ENCODE measurements at places on chromosomes 3 and 15.
A peak's percentile ranks its signal among the peaks of the same experiment; 100 is the strongest.

GRCh38 chr3:181739628-181740027 lies 27.9 kb downstream of the SOX2 start:
- no peak for DNase-seq

DNA sequence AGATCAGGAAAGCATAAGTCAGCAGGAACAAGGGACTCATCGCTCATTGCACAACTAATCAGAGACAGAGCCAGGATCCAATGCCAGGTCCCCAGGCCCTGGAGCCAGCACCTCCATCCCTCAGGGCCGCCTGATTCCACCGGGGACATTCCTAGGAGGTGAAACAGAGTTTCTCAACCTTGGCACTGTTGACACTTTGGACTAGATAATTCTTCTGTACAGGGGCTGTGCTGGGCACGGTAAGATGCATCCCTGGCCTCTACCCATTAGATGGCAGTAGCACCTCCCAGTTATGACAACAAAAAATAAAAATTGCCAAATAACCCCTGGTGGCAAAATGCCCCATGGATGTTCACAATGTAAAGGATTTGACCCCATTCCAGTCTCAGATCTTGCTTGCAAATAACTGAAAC lies 127.7 kb downstream of the MTHFS start:
- DNase-seq = no peak

- no peak for DNase-seq
Observed at GRCh38 chr15:77057685-77058084, 13.2 kb downstream of the TSPAN3 start.

- no peak for DNase-seq
Observed at GRCh38 chr3:158508481-158508880, 62.5 kb upstream of the MLF1 start.

- no peak for DNase-seq
Observed at GRCh38 chr3:194381460-194381875, 11.9 kb upstream of the LRRC15 start.

- no peak for DNase-seq
Observed at GRCh38 chr15:56772868-56773639, 39.7 kb upstream of the ZNF280D start.

DNA sequence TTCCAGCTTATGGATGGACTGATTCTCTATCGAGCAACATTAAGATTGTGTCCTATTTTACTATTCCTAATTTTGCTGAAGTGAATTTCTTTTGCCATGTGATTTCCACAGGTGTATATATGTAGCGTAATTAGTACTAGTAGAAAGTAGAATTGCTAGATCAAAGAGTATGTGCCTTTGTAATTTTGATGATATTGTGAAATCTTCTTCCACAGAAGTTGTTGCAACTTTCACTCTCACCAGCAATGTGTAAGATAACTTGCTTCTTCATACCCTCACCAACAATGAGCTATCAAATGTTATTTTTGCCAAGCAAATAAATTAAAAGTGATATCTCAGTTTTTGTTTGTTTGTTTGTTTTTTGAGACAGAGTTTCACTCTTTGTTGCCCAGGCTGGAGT lies 5.4 kb downstream of the PGBD4 start:
- no peak for DNase-seq

GRCh38 chr15:98734466-98735199 lies 86.3 kb downstream of the IGF1R start:
- DNase-seq = no peak

DNA sequence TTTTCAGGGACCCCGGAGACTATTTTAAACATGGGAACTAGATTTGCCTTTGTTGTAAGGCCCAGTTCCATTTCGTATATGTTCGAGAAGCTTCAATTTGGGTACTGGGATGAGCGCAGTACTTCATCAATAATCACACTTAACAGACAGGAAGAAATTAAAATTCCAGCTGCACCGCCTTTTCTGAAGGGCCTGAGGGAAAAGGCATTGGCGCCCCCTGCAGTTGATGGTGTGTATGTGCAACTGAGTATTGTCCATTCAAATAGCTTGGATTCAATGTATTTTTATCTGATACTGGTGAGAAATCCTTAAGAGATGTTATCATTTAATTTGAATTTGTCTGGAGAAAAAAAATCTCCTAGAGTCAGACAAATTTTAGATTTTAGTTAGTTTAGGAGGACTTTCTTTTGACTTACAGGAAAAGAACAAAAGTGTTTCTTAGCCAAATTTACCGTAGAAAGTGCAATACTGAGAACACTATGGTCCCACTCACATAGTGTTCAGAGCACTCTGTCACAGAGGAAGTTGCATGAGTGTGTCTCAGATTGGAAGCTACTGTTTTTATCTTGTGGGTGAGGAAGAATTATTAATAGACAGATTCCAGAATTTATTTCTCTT lies 5.4 kb upstream of the ALDH1A2 start:
- peak; percentile 34 for DNase-seq

DNA sequence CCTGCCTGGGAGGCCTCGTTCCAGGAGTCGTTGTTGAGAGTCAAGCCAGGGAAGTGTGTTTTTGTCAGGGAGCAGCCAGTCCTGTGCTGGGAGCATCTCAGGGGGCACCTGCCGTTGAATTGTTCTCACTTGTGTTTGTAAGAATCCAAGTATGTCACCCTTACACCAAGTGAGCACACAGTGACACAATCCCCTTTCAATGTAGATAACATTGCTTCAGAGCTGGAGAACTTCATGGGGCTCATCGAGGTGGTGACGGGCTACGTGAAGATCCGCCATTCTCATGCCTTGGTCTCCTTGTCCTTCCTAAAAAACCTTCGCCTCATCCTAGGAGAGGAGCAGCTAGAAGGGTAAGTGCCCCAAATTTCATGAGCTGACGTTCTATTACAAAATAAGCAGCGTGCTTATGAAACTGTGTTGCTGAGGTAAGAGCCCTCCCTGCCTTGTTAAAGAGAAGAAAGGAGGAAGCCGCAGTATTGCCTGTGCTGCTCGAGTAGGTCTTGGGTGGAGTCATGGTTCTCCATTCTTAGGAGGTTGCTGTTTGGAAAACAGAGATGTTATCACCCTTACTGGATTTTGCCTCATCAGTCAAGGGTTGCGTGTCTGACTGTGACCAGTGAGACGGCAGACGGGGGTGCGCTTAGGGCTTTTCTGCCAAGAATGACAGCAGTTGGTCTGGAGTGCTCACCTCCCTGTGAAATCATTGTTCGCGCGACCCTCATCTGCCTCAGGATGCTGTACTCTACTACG lies 108.1 kb downstream of the PGPEP1L start:
- no peak for DNase-seq

DNA sequence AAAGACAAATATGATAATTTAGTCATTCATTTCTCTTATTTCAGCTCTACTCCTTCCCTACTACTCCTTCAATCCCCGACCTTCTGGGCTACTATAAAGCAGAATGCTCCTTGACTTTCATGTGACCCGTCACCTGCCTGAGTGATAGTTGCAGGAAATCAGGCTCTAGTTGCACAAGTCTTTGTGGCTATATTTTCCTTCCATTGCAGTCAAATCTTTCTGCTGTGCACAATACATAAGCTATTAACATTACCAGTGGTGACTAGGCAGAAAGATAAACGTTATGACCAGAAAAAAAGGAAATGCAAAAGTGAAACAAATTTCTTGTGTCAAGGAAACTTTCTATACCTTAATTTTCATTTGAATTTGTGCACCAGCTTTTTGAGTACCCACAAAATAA lies 2.3 kb downstream of the SUCNR1 start:
- no peak for DNase-seq

- no peak for DNase-seq
Observed at GRCh38 chr3:98259707-98260106, 4.3 kb upstream of the OR5H6 start.

DNA sequence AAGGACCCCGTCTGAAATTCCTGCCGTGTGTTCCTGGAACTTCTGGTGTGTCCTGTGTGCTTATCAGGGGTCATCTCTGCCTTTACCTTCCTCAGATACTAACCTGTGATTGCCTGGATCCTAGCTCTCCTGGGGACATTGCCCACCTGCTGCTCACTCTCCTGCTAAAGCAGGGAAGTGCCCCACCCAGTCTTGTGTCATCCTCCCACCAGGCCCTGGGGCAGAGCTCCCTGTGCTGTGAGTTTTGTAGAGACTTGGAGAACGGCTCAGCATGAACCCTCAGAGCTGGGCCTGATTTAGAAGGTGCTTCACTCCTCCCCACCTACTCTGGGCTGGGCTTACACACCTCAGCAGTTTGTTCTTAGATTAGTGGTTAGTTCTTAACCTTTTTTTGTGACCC lies 3.8 kb upstream of the TMEM44 start:
- no peak for DNase-seq

GRCh38 chr3:178060407-178060806 lies 475.8 kb upstream of the KCNMB2 start:
- DNase-seq = no peak

- no peak for DNase-seq
Observed at GRCh38 chr3:17553080-17553479, 189.4 kb downstream of the TBC1D5 start.

GRCh38 chr15:66921319-66921915 lies 144.0 kb upstream of the SMAD3 start:
- no peak for DNase-seq

- DNase-seq = no peak
Observed at GRCh38 chr3:171347301-171348039, 112.7 kb downstream of the TNIK start.

GRCh38 chr3:129365296-129366136 lies 62.9 kb downstream of the EFCAB12 start:
- DNase-seq = no peak

GRCh38 chr3:25870452-25870851 lies 80.6 kb downstream of the OXSM start:
- DNase-seq = no peak

DNA sequence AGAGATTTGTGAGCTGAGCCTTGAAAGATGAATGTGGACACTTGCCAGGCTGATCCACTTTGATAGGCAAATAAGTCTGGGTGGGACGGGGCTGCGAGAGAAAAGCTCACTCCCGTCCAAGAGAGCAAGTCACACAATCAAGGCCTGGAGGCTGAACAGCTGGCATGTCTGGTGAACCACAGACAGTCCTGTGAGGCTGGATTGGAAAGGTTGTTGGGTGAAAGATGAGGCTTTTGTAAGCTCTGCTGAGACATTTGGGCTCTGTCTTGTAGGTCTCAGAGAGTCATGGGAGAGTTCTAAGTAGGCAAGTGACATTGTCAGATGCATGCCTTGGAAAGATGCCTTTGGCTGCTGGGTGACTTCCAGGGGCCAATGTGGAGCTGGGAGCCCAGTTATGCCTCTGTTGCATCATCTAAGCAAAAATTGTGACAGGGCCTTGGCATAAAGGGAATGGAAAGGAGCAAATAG lies 38.5 kb downstream of the RPLP1 start:
- DNase-seq = no peak

DNA sequence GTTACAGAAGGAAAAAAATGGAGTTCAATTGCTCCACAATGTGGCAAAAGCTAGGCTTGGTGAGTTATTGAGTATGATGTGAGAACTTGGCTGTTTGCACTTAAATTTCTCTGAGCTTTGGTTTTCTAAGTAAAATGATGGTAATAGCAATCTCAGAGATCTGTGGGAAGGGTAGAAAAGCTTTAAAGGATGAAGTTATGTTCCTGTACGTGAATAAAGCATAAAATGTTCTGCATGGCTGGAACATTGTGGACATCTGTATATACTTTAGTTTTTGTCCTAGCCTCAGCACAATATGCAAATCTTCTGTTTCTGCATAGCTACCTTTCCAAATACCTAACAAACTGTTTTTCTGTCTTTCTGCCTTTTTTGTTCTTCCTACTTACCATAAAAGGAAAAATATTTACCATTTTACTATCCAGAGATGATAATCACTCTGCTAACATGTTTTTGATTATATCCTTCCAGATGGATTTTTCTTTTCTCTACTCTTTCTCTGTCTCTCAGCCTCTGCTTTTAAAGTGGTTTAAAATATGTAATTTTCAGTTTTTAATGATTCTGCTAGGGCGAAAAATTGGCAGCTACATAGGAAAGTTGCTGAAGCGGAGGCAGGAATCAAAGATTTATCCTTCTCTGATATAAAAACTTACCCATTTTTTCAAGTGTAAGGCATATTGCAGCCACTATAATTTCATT lies 188.1 kb downstream of the FNDC3B start:
- DNase-seq = no peak

DNA sequence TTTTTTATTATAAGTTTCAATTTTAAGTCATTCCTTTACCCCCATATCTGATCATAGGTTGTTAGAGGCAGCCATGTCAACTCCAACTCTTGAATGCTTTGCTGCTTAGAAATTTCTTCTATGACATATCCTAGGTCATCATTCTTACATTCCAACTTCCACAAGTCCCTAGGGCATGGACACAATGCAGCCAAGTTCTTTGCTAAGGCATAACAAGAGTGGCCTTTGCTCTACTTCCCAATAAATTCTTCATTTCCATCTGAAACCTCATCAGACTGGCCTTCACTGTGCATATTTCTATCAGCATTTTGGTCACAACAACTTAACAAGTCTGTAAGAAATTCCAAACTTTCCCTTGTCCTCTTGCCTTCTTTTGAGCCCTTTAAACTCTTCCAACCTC lies 28.5 kb downstream of the TRIM42 start:
- no peak for DNase-seq

GRCh38 chr3:72185549-72186399 lies 400.8 kb upstream of the PROK2 start:
- peak; percentile 42 for DNase-seq

DNA sequence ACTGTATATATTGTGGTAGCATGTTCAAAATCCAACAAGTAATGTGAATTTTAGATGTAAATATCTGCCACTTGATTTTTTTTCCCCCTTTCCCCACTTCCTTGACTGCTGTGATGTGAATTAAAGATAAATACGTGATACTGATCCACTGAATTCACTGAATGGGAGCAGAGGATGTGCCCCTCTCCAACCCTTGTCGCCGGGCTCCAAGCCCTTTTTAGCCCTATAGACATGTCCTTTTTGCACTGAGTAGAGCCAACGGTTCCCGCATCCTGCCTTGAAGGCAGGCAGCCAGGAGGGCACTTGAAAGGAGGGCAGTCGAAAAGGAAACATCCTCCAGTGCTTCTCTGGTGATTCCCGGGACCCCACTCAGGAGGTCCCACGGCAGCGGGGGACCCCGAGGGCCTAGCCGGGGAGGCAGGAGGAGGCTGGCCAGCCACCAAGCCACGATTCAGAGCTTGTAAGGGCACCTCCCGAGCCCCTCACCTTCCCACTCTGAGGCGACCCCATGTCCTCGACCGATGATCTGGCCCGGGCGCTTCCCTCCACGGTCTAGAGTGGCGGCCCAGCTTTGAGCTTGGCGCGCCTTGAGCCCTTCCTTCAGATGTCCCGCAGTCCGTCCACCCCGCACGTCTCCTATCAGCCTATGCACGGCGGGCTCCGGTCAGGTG lies 901 bp upstream of the MANF start:
- no peak for DNase-seq

- DNase-seq = no peak
Observed at GRCh38 chr3:138361561-138361971, 13.2 kb downstream of the MRAS start.

GRCh38 chr3:56196700-56197099 lies 271.6 kb downstream of the ERC2 start:
- no peak for DNase-seq

- no peak for DNase-seq
Observed at GRCh38 chr3:162769564-162769963, 1273.0 kb downstream of the OTOL1 start.

DNA sequence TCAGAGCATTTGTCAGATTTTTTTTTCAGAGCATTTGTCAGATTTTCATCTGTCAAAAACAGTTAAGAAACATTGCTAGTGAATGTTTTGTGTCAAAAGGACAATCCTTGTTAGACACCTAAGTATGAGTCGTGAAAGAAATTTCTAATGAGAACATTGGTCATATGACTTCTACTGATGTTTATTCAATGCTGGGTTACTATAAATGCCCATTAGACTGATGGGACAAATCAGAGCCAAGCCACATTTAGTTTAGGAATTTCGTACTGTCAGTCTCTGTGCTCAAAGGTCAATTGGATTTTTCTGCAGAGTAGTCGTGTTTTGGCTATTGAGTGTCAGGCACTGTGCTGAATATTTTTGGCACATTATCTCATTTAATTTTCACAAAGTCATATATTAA lies 31.6 kb downstream of the TSC22D2 start:
- no peak for DNase-seq

Data from astrocyte of the cerebellum (primary cell).